ENCODE measurements at places on chromosomes 3 and 15.

DNA sequence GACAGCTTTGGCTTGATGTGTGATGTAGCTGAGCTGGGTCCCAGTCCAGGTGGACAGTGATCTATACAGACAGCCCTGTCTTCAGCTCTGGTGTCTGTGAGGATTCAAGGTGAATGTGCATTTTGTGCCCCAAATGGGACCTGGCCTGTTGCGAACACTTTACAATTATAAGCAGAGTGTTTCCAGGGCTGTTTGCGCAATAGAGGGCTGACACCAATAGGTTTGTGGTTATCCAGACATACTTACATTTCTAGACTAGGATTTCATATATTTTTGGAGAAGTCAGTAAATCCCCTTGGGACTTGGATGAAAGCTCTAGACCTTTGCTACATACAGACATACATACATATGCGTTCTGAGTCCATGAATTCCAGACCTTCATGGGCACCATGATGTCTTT, 4.2 kb upstream of the TATDN2 start:
- DNase-seq, result no peak

DNA sequence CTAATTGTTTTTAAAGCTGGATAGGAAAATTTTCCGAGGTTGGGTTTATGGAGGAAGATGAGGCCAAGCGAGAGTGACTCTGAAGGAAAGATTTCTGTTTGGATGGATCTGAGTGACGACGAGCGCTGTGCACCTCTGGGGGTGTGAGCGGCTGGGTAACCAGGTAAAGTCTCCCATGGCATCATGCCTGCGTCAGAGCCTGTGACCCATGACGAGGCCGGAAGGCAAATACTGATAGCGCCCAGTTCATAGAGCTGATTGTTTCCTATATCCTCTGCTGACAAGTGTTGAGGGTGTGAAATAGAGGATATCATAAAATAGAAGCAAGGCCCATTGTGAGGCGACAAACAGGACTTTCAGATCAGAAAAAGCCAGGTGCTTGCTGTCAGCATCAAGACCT, 33.7 kb upstream of the MAGEF1 start:
- DNase-seq, result no peak

GRCh38 chr3:11825301-11825700, 21.4 kb downstream of the TAMM41 start:
- no peak for DNase-seq

GRCh38 chr3:119630880-119631329, 29.5 kb downstream of the POPDC2 start:
- no peak for DNase-seq

GRCh38 chr3:48990636-48991469, 812 bp downstream of the P4HTM start:
- no peak for DNase-seq

DNA sequence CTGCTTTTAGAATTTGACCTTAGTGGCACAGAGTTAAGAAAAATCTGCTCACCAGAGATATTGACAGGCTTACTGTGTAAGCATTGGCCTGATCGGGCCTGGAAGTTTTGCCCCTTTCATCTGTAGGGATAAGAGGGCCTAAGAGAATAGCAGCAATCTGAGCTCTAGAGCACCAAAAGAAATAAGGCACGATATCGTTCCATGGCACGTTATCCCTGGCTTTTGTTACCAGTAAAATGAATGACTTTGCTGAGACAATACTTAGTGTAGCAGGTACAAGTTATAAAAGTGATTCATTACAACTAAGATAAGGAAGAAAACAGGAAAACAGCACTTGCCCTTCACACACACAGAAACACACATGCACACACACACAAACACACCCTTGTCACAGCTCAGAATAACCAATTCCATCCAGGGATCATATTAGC, 5.0 kb downstream of the THBS1 start:
- DNase-seq, result peak; percentile 7

DNA sequence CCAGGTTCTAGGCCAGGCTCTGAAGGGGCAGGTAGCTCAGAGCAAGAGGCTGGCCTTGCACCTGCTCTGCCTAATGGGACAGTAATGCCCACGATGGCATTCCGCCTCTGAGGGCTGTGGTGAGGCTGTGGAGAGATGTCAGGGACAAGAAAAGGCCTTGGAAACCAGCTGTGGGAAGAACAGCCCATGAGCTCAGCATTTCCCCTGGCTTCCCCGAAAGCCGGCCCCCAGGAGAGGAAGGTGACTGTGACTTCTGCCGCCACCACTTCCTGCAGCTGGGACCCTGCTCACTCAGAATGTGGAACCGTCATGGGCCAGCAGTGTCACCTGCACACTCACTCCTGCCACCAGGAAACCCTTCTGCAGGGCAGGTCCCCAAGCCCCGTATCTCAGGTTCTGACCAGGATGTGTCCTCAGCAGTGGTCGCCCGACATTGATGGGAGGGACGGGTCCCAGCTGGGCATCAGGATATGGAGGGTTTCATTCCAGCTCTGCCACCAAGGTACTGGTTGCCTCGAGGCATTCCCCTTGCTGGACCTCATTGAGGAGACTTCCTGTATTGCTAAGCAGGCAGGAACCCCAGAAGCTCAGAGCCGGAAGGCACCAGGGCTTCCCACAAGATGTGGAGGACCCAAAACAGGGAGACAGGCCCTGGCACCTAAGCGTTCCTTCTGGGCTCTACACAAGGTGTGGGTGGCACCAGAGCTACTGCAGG, 30.7 kb downstream of the SEMA7A start:
- DNase-seq, result no peak

GRCh38 chr3:2657971-2658370, 452.2 kb downstream of the IL5RA start:
- no peak for DNase-seq

GRCh38 chr3:44721231-44722102, 8.0 kb upstream of the ZNF501 start:
- DNase-seq, result peak; percentile 8

GRCh38 chr15:98648654-98649471, 524 bp downstream of the IGF1R start:
- peak; percentile 58 for DNase-seq

DNA sequence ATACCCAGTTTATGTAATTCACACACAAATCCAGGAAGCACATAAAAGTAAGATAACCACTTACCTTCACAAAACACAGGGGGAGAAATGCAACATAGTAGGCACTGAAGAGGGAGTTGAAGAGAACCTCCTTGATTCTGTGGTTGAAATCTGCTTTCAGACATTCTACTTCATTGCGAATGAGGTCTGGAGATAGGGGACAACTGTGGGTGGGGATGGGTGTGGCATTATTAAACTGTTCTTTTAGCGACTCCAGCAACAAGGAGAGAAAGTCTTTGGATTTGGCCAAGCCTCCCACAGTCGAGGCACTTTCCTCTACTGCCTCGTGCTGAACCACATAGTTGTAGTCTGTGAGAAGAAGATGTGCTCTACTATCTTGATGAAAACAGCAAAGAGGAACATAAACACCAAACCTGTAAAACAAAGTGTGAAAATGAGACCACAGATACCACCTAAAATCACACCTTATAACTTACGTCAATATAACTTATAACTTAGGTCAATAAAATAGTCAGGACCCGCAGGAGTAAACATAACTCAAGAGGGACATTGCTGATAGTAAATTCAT, 25.6 kb downstream of the TMEM39A start:
- DNase-seq, result no peak

GRCh38 chr3:168053115-168053514, 42.6 kb downstream of the GOLIM4 start:
- no peak for DNase-seq

- DNase-seq, result peak; percentile 67
Measured at GRCh38 chr15:42048080-42048820, 27.4 kb upstream of the PLA2G4E start.

- DNase-seq, result no peak
Measured at GRCh38 chr15:80662129-80662528, 33.0 kb upstream of the ABHD17C start.

DNA sequence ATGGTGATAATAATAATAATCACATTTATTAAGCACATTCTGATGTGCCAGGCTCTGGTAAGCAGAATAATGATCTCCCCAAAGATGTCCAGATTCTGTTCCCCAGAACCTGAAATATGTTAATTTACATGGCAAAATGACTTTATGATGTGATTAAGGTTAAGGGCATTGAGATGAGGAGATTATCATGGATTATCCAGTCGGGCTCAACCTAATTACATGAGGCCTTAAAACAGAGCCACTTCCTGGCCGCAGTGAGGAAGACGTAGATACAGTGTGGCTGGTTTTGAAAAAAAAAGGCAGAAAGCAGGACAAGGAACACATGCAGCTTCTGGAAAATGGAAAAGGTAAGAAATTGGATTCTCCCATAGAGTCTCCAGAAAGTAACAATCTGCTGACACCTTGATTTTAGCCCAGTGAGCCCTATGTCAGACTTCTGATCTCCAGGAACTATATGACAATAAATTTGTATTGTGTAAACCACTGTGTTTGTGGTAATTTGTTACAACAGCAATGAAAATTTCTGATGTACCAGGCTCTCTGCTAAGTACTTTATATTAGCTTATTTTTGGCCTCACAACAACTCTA, 126.7 kb downstream of the ALCAM start:
- DNase-seq, result no peak

GRCh38 chr15:95215017-95215416, 983.7 kb downstream of the MCTP2 start:
- DNase-seq, result no peak

GRCh38 chr3:11523572-11524101, 120.1 kb downstream of the VGLL4 start:
- DNase-seq, result no peak

- no peak for DNase-seq
Measured at GRCh38 chr15:70477750-70478250, 285.6 kb downstream of the UACA start.

- DNase-seq, result no peak
Measured at GRCh38 chr15:92142242-92143232, 251.1 kb upstream of the ST8SIA2 start.

DNA sequence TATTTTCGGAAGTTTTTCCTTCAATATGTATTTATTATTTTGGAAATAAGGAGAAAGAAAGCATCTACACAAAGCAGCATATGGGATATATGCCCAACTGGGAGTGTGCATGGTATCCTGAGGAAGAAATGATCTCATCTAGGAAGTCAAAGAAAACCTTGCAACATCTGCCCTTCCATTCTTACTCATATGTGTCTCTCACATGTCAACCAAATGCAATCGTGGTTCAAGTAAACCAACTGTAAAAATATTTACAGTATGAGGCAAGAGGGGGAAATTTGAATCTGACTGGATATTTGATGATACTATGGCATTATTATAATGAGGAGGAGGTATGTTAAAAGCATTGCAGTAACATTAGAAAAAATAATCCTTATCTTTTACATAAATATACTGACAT, 3.2 kb upstream of the SCG3 start:
- peak; percentile 72 for DNase-seq

DNA sequence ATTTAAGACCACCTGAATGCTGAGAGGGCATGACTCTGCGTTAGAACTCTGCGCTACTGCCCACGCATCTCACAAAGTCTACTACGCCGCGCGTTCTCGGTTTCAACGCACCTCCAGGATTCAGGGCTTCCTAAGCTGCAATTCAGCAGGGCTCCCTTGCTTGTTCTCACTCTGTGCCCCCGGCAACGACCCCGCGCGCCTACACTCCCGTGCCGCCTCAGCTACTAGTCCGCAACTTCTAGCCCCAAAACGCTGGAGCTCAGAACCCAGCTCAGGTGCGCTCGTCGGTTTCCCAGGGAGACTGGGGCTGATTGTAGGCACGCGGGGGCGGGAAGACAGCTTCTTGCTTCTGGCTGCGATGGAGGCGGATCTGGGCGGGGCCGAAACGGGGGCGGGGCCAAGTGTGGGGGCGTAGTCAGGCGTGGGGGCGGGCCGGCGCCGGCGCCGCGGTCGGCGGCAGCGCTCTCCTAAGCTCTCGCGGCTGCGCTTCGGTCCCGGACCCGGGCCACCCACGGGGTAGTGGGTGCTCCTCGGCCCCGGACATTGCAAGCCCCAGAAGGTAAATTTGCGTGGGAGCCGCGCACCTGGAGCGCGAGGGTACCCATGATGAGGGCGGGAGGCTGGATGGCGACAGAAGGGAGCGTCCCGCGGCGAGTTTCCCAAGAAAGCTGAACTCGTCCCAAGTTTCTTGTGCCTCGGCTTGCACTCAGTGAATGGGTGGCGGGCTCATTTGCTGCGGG, at the start of gene ARHGEF26:
Gene ARHGEF26 (plus strand): TSS at position 430 of the 740 bp plus-strand sequence. CDS start 603 bp downstream, outside the sequence.
- DNase-seq, result peak; percentile 92

GRCh38 chr3:42110631-42111030, 19.5 kb downstream of the TRAK1 start:
- DNase-seq, result no peak

DNA sequence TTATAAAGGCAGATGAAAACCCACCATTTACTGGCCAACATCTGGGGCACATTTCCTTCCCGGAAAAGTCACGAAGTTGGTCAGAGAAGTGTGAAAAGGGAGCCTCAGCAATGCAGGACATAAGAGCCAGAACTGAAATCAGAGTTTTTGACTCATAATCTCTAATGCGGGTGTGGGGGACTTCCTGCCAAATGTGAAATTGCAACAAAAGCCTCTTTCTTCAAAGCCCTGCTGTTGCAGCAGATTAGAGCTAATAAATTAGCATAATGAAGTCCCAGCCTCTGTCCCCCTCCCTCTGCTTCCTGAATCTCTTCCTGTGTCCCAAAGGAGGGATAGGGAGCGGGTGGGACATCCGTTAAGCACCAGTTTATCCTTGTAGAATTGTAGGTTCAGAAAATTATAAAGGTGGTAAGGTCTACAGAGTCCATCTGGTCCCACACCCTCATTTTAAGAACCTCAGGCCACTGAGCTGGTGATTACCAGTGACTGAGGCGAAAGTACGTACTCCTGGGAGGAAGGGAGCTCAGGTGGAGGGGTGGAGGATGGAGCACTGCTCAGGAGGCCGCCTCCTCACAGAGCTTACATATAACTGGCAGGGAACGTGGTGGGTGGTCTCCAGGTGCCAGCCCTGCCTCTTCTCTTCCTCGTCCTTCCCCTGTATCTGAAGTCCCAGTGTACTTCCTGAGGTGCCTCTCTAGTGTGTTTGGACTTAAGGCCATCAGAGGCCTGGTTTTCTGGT, 35.0 kb downstream of the ST6GAL1 start:
- DNase-seq, result no peak

- no peak for DNase-seq
Measured at GRCh38 chr3:186132487-186132886, 23.6 kb upstream of the ETV5 start.

GRCh38 chr15:81339321-81339720, 15.4 kb upstream of the STARD5 start:
- DNase-seq, result no peak

DNA sequence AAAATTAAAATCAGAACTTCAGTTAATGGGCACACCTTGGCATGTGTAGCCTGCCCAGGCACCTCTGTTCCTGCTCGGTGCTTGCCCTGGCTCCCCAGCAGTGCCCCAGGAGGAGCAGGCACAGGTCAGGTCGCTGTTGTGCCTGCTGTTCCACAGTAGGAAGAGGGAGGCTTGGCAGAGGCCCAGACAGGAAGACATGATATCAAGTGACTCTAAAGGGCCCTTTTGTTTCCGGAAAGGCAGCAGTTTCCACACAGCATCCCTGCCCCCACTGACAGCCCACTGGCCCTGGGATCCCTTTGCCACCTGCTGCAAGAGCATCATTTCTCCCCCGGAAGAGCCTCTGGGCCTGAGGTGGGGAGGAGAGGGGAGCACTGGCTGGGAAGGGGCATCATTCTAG, 40.5 kb upstream of the HES1 start:
- DNase-seq, result no peak

GRCh38 chr15:82830427-82831173, 21.2 kb downstream of the WHAMM start:
- DNase-seq, result peak; percentile 44

- no peak for DNase-seq
Measured at GRCh38 chr3:108285176-108285575, 11.2 kb upstream of the HHLA2 start.

- peak; percentile 51 for DNase-seq
Measured at GRCh38 chr15:94412979-94413746, 181.8 kb downstream of the MCTP2 start.

GRCh38 chr15:59993041-59993750, 10.9 kb upstream of the FOXB1 start:
- no peak for DNase-seq

All from epithelial cell of esophagus (primary cell).